ENCODE measurements at places on chromosomes 7 and 10. TPM values are rescaled to one million over a fixed set of nuclear protein-coding genes. Genes with fewer than 3 reads are reported as not detected.

GCK gene
- 1.7 TPM for total RNA-seq

LIPM gene
- not detected for total RNA-seq

SEM1 gene
- total RNA-seq = 17.2 TPM

C10orf53 gene
- total RNA-seq = not detected

TEX47 gene
- total RNA-seq = not detected

DNA sequence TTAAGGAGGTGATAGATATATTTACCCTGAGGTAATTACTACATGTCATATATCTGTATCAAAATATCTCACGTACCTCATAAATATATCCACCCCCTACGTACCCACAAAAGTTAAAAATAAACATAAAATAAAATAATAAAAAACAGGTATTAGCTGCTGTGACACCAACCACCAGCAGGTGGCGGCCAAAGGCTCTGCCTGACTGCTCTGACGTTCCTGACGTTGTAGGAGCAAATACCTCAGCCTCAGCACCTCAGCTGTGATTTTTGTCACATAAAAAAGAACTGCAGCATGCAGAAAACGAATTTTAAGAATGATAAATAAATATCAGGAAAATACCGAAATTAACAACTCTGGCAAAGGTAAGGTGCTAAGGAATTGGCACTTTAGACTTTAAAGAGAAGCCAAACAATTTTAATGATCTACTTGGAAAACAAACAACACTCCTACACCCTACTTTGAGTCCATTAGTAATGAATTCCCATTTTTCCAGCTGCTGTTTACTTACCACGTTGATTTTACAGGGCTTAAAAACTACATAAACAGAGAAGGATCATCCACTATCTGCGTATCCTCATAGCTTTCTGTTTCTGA, 125.4 kb upstream of the TARP start:
- no peak for DNase-seq

DNA sequence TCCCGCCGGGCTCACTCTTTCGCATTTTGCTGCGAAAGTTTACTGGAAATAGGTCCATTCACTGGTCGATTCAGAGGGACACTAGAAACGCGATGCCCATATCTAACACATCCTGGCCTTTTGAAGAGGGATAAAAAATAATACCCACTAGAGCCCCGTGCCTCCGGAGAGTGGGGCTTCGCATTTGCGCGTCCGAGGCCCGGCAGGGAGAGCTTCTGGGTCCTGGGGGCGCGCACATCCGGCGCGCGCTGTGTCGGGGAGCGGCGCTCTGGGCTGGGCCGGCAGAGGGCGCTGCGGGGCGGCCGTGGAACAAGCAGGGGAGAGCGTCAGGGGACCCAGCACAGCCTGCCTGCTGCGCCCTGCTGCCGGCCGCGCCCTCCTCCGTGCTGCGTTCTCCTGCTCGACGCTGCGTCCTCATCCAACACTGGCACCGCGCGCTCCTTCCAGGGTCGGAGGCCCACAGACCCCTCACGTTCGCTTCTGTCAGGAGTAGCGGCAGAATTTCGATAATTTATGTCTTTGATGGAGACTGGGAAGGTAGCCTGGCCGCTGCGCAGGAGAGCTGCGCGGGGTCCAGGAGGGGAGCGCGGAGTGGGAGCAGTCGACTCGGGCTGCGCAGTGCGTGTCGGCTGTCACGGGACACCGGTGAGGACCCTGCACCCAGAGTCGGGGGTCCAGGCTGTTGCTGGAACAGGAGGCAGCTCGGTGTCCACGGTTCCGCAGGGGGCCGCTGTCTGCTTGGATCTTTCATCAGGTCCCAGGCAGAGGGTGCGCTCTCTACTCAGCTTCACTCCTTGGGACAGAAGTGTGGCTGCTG, 41.5 kb upstream of the ZNF32 start:
- no peak for DNase-seq

DNA sequence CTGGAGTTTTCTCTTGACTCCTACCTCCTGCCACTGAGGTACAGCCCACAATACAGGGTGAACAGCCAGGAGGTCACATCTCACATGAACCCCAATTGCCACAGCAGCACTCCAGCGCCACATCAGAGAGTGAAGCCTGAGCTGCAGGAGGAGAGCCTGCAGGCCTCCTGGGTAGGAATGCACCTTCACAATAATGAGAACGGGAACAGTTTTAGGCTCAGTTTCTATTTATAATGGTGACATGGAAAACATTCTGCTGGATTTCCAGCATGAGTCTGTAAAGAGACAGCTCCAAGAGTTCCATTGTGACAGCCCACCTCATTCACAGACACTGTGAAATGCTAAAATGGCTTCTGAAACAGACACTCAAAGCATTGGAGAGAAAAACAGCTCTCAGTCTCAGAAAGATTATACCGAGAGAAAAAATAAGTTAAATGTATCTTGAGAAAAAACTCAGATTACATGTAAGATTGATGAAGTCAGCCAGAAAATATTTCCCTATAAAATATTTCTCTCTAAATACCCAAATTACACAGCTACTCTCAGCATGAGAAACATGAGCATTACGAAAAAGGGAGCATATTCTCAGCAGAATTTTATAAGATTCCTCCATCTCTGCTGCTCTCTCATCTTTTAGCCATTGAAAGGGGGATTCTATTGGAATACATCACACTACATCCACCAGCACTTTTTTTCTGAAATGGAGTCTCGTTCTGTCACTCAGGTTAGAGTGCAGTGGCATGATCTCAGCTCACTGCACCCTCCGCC, 11.3 kb downstream of the ZNF680 start:
- no peak for DNase-seq

DNA sequence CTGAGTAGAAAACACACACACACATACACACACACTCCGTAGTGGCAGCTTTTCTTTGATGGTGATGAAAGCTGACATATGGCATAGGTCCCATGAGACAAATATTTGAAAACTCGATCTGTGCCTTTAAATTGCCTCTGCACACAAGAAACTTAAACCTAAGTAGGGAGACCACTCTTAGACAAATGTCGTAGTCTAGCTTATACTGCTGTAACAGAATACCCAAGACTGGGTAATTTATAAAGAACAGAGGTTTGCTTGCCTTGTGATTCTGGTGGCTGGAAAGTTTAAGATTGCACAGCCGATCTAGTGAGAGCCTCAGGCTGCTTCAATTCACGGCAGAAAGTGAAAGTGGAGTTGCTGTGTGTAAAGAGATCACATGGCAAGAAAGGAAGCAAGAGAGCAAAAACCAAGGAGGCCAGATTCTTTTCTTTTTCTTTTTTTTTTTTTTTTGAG, 489.4 kb upstream of the SORCS1 start:
- DNase-seq = no peak

- DNase-seq = no peak
Measured at GRCh38 chr10:9792181-9792580, 1225.5 kb upstream of the CELF2 start.

- peak; percentile 89 for DNase-seq
Measured at GRCh38 chr7:151599401-151600227, 79.9 kb upstream of the RHEB start.

GRCh38 chr10:131897297-131897899, 3.4 kb upstream of the PPP2R2D start:
- no peak for DNase-seq

DNA sequence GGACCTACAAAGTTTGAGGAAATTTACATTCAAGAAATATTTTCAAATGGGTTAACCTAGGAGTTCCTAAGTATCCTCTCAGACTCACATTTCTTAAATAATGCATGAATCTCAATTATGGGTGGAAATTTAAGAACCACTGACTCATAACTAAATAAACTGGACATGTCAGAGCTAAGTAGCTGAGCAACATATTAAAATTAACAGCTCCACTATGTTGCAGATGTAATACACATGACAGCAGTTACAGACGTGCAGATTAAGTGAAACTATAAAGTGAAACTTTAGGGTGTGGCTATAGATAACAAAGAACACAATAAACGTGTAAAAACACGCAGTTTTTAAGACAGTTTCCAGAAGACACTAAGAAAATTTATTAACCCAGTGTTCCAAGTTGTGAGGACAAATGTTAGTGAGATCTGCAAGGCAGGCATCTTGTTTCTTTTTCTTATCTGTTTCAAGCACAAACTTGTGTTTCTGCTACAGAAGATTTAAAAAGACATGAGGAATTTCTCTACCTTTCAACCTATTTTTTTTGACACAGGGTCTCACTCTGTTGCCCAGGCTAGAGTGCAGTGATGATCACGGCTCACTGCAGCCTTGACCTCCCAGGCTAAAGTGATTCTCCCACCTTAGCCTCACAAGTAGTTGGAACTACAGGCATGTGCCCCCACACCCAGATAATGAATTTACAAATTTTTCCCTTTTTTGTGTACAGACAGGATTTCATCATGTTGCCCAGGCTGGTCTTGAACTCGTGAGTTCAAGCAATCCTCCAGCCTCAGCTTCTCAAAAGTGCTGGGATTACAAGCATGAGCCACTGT, 25.3 kb downstream of the DNMBP start:
- DNase-seq = no peak

DNA sequence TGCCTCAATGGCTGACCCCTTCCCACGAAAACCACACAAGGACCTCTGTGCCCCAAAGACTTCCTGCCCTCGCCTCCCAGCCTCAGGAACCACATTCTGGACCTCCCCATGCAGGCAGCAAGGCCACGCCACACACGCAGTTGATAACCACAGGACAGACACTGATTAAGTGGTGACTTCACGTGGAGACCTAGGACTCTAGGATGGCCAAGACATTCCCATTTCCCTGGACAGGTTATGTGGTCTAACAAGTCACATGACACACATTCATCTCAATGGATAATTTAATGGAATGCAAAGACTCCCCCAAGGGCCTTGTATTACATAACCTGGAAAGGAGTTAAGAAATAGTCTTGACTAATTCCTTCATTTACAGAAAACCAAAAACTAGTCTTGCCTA, 110.2 kb downstream of the LARP4B start:
- DNase-seq = no peak

GRCh38 chr7:37832194-37832593, 16.2 kb upstream of the NME8 start:
- DNase-seq = no peak

- no peak for DNase-seq
Measured at GRCh38 chr7:92228100-92228499, 17.6 kb downstream of the KRIT1 start.

DNA sequence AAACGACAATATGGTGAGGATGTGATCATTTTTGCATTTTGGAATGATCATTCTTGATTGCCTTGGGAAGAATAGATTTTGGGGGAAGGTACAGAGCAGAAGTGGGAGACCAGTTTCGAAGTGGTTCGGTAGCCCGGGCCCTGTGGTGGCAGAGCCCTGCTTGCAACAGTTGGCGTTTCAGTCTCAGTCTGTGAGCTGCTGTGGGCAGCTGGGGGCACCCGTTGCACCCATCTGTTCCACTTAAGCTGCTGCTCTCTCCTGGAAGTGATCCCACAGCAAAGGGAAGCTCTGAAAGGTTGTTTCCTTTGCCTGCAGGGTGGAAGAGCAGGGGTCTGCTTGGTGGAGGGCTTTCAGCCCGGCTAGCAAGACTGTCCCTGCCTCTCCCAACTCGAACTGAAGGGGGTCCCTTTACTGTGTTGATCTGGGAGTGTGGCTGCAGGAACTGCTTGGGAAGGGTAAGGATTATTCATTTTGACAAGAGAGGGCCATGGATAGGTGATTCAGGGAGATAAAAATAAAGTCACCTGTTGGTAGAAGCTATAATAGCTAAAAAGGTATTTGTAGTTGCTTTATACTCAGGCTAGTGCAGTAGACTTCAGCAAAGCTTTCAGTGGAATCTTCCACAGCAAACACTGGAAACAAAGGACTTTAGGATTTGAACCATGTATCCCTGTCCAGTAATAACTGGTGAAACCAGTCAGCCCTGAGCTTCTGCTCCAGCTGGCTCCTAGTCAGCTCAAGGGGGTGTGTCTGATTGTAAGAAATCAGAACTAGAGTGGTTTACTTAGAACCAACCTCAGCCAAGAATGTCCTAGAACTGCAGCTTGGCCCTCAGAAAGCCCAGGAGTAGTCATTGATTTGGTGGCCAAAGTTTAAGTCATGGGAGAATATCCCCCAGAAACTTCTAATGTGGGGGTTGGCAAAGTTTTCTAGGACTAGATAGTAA, 53.1 kb upstream of the PDCD4 start:
- peak; percentile 55 for DNase-seq

DNA sequence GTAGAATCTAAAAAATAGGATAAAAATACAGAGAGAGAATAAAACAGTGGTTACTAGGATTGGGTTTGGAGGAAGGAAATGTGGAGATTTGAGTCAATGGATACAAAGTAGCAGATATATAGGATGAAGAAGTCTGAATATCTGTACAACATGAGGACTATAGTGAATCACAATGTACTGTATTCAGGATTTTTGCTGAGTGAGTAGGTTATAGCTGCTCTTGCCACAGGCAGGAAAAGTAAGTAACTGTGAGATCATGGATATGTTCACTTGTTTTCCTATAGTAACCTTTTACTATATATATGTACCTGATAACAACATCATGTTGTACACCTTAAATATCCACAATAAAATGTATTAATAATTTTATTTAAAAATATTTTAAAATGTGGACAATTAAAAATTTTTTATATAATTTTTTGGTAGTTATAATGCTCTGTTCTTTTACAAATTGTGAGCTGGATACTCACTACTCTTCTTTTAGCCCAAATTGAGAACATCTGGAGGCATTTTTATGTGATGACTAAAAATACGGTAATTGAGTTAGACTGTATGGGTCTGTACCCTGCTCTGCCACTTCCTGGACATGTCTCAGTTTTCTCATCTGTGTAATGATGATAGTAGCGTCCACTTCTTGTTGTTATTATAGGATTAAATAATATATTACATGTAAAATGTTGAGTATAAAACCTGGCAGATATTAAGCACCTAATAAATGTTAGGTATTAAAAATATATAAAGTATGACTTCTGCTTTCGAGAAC, 439.1 kb downstream of the AUTS2 start:
- DNase-seq = no peak

DNA sequence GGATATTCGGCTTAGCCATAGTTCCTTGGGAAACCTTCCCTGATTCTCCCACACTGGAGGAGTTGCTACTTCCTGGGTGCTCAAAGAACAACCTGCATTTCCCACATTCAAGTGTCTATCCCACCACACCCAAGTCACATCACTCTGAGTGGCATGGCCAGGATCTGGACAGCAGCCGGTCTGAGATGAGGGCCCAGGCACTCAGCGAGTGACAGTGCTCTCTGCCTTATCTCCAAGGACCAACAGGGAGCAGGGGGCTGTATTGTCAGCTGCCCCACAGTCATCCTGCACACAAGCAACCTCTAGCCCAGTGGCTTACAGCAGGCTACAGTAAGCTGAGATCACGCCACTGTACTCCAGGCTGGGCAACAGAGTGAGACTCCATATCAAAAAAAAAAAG, 16.1 kb upstream of the SLC18A3 start:
- DNase-seq = peak; percentile 67

DNA sequence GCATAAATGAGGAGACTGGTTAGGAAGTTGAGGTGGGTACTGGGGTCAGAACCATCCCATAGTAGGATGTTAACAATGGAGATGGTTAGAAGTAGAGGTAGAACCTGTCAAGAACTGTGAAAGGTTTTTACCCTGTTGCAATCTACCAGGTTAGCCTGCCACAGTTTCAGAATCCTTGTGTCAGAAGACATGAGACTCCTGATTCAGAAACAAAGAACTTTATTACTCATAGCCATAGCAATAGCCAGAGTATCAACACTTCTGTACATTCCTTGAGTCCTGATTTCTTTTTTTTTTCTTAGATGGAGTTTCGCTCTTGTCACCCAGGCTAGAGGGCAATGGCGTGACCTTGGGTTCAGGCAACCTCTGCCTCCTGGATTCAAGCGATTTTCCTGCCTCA, 200.9 kb downstream of the GRM3 start:
- DNase-seq = no peak

GRCh38 chr7:90715067-90715466, 118.9 kb downstream of the CDK14 start:
- no peak for DNase-seq

Measured in vagina (tissue), 2 donors.